ENCODE measurements at places on chromosomes 3 and 15.

GRCh38 chr3:184259878-184260723 lies 1.3 kb downstream of the CAMK2N2 start:
- DNase-seq = peak; percentile 51

- no peak for DNase-seq
Observed at GRCh38 chr3:82633319-82633718, 871.9 kb upstream of the GBE1 start.

- DNase-seq = no peak
Observed at GRCh38 chr3:10417847-10418246, 87.5 kb downstream of the ATP2B2 start.

DNA sequence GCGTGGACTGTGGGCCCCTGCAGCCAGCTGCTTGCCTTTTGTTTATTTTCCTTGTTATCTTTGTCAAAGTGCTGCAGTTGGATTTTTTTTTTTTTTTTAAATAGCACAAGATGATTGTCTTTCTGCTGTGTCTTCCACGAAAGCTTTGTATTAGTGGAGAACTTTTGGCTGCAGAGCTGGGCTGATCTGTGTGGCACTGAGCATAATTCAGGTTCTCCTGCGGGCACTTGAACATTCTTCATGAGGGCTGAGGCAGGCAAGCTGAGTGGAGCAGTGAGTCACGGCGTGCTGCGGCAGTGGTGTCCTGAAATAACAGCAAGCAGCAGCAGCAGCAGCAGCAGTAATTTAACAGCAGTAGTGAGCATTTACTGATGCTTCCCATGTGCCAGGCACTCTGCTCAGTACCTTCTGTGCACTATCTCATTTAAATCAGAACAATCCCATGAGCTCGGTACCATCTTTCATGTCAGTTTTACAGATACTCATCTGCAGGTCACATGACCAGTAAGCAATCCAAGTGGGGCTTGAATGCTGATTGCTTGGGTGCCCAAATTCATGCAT lies 45.8 kb downstream of the MITF start:
- no peak for DNase-seq

- no peak for DNase-seq
Observed at GRCh38 chr3:133849346-133849745, 43.7 kb downstream of the SRPRB start.

DNA sequence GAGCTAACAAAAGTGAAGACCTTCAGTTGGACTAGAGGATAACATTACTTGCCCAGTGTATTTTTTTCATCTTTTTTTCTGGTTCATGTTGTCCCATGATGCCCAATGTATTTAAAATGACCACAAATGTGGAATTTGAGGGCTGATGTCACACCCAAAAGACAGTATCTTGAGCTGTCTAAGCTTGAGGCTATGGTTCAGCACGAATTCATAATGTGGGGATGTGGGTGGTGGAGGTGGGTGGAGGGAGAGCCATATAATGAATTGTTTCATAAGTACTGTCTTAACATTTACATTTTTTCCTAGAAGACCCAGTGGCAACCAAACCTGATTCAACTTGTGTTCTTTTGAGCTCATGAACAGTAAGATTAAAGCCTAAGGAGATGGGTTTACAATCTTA lies 37.5 kb downstream of the CHAC1 start:
- no peak for DNase-seq

DNA sequence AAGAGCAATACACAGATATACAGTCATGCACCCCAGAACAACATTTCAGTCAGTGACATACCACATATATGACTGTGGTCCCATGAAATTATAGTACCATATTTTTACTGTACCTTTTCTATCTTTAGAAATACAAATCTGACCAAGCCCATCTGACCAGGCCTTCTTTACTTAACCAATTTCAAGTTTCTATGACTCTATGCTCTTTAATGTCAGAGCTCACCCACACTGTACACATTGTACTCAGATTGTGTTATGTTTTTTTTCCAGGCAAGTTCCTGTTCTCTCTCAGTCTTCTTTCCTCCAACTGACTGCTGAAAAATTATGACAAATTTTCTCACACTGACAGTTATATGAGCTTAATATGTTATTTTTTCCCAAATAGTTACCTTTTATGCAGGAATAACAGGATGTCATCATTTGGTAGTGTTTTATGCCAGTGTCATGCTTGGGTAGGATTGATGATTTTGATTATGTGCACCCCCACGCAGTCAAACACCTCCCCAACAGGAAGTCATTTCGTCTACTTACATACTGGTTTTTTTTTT lies 8.0 kb upstream of the CBLB start:
- no peak for DNase-seq

DNA sequence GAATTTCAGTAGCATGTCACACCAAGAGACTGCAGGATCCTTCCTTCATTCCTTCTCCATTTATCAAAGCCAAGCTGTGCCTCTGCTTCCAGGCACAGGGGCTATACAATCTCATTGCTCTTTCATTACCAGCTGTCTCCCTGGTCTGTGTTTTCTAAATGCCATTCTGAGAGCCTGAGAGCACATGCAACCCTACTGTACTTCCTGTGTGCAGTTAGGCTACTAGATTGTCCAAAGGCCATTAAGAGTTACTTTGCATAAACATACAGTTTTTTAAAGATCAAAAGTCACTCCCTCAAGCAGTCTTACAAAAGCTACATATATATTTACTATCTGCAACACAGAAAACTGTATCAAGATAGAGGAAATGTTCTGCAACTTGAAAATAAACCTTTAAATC lies 110.1 kb downstream of the CFAP44 start:
- DNase-seq = no peak

DNA sequence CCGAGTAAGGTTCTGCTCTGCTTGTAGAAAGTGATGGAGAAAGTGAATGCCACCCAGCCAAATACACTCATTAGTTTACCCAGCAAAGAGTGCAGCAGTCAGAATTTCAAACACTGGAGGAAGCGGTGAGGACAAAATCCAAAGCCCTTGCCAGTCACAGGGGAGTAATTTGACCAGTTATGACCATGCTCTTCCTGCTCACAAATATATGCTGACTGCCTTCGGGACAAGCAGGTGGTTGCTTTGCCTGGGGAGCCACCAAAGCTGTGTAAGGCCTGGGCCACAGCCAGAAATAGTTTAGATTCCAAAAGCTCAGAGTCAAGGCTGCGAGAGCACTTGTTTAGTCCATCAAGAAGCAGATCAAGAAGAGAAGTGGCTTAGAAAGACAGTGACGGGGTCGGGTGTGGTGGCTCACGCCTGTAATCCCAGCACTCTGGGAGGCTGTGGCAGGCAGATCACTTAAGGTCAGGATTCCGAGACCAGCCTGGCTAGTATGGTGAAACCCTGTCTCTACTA lies 51.0 kb upstream of the ATP13A3 start:
- no peak for DNase-seq

GRCh38 chr3:163812006-163812405 lies 1266.3 kb downstream of the SI start:
- no peak for DNase-seq

- DNase-seq = no peak
Observed at GRCh38 chr15:48641416-48641815, 4.1 kb downstream of the FBN1 start.

GRCh38 chr15:60531801-60532200 lies 52.9 kb upstream of the ICE2 start:
- DNase-seq = no peak

DNA sequence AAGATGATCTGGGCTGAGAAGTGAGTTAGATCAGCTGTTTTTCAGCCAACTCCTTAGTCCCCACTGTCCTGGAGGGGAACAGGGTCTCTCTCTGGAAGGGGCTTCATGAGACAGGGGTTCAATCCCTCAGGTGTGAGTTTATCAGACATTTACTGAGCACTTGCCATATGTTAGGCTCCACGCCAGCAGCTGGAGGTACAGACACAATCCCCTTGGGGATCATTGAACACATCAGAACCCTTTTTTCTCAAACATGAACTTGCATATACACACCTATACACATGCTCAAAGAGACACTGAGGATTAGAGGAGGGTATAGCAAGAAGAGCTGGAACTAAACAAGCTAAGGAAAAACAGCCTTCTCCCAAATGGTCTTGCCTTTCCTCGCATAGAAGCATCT lies 5.5 kb upstream of the BMF start:
- no peak for DNase-seq

GRCh38 chr15:57160823-57161560 lies 215.3 kb upstream of the CGNL1 start:
- no peak for DNase-seq

DNA sequence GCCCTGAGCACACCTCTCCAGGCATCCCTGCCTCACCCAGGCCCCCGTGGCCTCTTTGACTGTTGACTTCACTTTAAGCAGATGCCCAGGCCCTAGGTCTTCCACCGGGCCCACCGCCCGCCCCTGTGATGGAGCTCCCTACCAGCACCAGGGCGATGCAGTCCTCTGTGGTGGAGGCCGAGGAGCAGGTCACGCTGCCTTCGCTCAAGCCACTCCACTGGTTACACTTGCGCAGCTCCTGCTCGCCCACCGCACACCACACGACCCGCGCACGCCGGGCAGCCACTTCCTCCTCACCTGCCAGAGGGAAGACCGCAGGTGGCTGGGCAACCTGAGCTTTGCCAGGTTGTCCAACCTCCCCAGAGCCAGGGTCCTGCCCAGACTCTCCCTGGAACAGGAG lies 16.0 kb downstream of the LTF start:
- DNase-seq = no peak

Measured in stimulated activated CD4-positive, alpha-beta T cell treated with anti-CD3 and anti-CD28 coated beads, Interleukin-2, amount 100 ng/mL, for 24 hours (primary cell).